ENCODE measurements at places on chromosomes 12 and 14.

DNA sequence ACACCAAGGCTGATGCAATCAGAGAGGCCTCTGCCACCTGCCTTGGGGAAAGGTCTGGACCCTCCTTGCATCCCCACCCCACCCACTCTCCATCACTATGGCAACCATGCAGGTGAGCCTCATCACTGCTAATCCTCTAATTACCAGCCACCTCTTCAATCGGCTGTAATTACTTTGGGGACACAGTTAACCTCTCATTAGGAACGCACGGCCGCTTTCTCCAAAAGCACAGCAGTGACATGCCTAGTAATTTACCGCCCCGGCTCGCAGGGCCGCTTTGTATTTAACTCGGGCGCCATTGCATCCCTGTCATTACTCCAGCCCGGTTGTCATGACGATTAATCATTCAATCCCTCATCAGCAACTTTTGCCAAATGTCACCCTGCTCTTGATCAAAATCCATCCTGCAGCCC lies 36.3 kb upstream of the FAM222A start:
- DNase-seq = no peak

- no peak for DNase-seq
These were observed 141.0 kb upstream of the ALG10B start for GRCh38 chr12:38175538-38175937.

DNA sequence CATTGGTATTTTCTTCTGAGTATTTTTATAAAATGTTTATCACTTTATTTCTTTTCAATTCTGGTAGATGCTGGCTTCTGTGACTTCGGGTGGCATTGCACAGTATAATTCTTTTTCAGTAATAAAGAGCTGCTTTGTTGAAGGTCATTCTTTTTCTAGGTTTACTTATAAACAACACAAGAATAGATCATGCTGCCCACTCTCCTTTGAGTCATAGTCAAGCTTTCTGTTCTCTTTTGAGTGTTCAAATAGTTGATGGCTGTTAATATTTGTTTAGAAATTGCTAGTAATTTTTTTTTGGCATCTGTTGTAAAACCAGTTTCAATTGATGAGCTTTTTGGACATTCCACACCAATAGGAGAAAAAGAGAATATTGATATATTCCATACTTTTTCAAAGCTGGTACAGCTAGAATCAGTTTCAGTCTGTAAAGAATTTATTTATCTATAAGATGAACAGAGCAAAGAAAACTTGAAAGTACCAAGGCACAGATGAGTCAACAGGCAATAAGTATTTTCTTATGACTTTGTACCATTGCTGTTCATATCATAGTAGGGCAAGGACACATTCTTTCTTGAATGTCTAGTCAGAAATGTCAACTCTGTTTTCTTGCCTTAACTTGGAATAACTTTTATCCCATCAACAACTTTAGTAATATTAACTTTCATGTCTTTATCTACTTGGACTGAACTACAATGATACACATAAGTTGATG lies 513.0 kb upstream of the SEL1L start:
- no peak for DNase-seq

GRCh38 chr14:95739356-95739755 lies 25.4 kb upstream of the TCL1A start:
- DNase-seq = no peak

- DNase-seq = no peak
These were observed 72.3 kb upstream of the STXBP6 start for GRCh38 chr14:25122211-25122610.

GRCh38 chr12:40336573-40337199 lies 111.9 kb downstream of the LRRK2 start:
- DNase-seq = no peak

GRCh38 chr12:2099595-2099994 lies 46.8 kb downstream of the CACNA1C start:
- no peak for DNase-seq

Measured in activated CD4-positive, alpha-beta T cell treated with anti-CD3 and anti-CD28 coated beads, Interleukin-2, amount 50 U/mL, for 1 hour (primary cell).